HL-60 (cell line): ENCODE measurements at places on chromosomes 3 and 15.

DNA sequence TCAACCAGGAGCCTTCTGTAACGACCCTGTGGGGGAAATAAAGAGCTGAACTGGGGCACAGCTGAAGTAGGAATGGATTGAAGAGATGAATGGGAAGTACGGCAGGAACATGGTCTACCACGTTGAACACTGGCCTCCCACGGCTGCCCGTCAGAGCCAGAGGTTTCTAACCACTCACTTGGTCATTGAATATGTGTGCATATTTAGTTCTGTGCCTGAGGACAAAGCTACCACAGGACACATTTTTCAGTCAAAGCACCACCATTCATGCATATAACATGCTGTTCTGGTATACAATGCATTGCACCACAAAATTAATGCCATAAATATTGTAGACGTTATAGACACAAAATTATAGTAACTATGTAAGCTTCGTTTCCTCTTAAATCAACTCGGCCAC is 75.5 kb downstream of the MB21D2 start:
- DNase-seq, result no peak

- no peak for DNase-seq
Observed at GRCh38 chr15:42140383-42141070, 15.9 kb downstream of the PLA2G4F start.

- DNase-seq, result no peak
Observed at GRCh38 chr3:108959017-108959416, 5.3 kb upstream of the GUCA1C start.

GRCh38 chr3:192435241-192435640 is 292.1 kb downstream of the FGF12 start:
- DNase-seq, result no peak

DNA sequence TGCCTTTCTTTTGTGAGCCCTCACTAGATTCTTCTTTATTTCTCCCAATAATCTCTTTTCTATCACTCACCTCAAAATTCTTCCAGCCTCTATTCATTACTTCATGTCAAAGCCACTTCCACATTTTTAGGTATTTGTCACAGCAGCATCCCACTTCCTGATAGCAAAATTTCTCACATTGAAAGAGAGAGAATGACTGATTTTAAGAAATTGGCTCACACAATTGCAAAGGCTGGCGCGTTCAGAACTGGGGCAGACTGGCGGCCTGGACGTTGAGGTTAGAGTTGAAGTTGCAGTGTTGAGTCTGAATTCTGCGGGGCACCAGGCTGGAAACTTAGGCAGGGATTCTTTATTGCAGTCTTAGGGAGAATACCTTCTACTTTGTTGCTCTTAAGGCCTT is 117.9 kb downstream of the LRRC28 start:
- DNase-seq, result no peak

GRCh38 chr3:128455786-128456748 is 10.6 kb downstream of the DNAJB8 start:
- no peak for DNase-seq

DNA sequence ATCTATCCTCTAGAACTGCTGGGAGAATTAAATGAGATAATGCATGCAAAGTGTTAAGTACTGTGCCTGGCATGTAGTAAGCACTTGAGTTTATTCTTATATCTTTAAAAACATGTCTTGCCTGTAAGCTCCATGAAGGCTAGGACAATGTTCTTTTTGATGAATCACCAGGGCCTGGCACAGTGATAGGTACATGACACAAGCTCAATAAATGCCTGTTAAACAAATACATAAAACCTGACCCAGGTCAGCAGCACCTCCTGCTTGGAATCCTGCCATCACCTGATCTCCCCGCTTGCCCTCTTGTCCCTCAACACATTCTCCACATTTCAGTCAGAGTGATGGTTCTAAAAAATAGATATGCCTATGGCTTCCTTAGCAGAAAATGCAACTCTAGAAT is 186.8 kb downstream of the CHST2 start:
- no peak for DNase-seq

DNA sequence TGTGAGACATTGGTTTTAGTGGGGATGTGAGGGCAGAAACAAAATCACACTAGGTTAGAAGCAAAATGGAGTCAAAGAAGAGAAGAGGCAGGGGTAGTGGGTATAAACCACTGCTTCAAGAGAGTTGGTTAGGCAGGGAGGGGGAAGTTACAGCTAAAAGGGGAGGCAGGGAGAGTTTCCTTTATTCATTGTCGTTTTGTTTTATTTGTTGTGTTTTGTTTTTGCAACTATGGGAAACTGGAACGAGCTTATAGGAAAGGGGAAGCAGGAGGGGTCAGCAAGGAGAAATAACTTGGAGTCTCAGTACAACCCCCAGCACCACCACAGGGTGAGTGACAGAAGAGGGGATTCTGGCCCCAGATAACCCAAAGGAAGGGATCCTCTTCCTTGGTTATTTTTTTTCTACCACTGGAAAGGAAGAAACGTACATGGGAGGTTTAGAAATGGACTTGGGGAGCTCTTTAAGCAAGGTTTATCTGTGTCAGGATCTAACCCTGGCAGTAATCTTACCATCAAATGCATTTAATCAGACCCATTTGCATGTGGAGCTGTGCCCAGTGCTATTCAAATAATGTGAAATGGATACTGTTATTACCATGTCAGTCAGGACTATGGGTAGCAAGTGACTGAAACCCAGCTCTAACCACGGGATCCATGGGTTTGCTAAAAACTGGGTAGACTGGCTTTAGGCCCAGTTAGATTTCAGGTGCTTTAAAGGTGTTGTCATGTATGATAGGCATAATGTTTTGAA is 68.7 kb downstream of the CCNL1 start:
- DNase-seq, result no peak

DNA sequence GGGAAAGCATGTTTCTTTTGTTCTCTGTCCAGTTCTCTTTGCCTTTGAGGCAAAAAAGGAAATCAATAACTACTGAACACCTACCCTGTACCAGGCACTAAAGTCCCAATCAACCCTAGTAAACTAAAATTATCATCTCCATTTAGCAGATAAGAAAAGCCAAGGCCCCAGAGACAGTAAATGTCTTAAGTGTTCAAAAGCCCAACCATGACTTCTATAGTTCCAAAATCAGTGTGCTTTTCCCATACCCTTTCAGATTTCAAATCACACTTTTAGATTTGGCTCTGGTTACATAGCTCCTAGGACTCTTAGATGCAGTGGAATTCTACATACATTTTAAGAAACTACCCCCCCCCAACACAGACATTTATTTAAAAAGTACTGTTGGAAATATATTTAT is 63.5 kb downstream of the UACA start:
- no peak for DNase-seq

DNA sequence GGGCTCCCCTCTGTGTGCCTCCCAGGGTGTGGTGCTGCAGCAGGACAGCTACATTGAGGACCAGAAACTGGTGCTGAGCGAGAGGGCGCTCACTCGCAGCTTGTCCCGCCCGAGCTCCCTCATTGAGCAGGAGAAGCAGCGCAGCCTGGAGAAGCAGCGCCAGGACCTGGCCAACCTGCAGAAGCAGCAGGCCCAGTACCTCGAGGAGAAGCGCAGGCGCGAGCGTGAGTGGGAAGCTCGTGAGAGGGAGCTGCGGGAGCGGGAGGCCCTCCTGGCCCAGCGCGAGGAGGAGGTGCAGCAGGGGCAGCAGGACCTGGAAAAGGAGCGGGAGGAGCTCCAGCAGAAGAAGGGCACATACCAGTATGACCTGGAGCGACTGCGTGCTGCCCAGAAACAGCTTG is 53.7 kb downstream of the KLHL25 start:
- DNase-seq, result no peak
